ENCODE measurements at places on chromosomes 6 and 20.

DNA sequence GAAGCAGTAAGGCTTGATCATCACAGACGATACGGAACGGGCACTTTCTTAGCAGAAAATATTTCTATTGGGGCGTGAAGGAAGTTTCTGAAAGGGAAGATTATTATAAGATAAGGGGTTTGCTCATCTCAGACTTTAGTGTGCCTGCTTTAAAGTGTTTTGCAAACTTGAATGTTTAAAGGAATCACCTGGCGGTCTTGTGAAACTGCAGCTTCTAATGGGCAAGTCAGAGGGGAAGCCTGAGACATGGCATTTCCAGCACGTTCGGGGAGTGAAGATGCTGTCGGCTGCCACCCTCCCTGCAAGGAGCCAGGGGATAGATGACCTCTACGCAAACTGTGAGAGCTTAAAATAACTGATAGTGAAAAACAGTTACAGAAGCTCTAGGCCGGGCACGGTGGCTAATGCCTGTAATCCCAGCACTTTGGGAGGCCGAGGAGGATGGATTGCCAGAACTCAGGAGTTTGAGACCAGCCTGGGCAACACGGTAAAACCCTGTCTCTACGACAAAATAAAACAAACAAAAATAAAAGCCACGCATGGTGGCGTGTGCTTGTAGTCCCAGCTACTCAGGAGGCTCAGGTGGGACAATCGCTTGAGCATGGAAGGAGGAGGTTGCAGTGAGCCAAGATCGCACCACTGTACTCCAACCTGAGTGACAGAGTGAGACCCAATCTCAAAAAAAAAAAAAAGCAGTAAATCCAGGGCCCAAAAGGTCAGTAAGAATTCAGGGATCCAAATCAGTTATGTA lies 2.3 kb upstream of the KIF16B start:
- DNase-seq: no peak

- no peak for DNase-seq
These were observed 146.3 kb downstream of the JARID2 start for GRCh38 chr6:15392182-15392581.

DNA sequence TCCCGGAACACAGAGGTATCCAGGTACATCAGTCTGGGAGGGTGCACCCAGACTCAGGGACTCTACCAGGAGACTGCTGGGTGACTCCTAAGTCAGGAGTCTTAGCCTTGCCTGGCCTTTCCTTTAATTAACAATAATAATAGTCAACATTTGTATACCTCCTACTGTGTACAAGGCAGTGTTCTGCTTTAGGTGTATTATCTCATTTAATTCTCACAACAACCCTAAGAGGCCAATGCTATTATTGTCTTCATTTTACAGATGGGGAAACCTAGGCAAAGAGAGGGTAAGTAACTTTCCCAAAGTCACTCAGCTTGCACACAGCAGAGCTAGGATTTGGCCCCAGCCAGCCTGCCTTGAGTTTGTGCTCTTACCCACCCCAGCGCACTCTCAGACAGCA lies 39.6 kb downstream of the MRPL14 start:
- no peak for DNase-seq

DNA sequence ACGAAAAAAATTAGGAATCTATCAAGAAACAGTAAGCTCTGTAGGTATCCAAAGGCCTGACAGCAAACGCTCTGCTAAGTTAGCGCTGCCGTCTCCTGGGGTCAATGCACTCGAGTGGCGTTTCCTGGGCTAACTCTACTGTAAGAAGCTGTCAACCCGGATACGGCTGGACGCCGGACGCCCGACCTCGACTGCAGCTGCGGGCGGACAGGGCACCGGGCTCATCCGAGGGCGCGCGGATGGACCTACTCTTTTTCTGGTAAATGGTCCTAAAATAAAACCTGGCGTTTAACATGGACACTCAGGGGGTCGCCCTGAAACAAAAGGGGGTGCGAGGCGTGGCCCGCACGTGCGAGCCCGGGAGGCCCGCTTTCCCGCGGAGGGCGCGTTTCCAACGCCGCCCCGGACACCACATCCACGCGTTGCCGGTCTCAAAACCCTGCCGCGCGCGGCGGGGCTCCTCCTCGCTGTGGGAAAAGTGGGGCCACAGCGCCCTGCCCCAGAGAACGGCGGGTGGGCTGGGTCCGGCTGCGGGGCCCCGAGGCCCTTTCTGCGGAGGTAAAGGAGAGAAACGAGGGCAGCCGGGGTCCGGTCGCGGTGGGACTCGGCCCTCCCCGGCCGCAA lies 537 bp downstream of the TCP1 start:
- peak; percentile 62 for DNase-seq

DNA sequence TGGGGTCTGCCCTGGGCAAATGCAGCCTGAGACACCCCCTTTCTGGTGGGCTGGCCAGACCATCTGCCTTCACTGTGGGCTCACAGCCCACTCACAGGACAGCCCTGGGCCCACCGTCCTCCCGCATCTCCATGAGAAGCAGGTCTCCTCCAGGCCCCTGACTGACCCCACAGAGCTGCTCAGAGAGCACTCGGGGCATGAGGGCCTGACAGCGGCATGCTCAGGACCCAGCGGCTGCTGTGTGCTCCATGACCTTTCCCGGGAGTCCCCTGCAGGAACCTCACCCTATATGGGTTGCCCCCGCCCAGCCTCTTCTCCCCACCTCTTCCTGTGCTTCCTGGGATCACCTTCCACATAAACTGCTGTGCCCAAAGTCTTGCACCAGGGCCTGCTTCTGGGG lies 162.4 kb upstream of the CST7 start:
- no peak for DNase-seq

DNA sequence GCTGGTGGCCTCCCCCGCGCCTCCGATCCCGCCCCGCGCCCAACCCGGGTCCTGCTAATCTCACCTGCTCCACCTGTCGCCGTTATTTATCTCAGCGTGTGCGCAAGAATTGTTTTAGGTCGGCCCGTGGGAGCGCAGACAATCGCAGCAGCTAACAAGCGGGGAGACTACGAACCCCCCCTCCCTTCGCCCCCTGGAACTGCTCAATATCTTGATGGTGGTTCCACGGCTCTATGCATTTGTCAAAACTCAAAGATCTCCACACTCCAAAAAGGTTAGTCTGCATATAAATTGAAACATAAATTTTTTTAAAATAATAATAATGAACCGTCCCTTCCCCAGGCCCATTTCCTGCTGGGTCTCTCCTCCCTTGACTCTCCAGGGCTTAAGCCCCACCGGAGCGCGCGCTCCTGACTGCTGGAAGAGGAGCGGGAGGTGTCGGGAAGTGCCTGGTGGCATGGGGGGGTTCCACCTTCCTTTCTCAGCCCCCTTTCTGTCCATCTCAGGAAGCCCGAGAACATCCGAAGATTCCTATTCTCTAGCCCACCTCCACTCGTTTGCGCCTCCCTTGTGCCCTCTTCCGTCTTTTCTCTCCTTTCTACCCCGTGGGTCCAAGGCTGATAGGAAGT lies 1.6 kb upstream of the MDGA1 start:
- no peak for DNase-seq

- no peak for DNase-seq
These were observed 33.6 kb upstream of the NOP56 start for GRCh38 chr20:2618815-2619214.

DNA sequence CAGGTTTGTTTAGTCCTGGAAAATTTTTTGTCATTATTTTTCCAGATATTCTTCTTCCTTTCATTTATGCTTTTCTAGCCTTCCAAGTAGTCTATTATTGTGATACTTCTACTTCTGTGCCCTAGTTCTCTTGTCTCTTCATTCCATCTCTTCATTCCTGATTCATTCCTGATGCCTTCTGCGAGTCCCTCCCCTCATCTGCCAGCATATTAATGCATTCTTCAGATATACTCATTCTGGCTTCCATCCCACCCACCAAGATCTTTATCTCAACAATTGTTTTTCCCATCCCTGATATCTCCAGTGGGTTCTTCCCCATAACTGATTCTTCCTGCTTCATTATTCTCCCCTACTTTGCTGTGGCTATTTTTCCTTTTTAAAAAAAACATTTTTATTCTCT lies 35.2 kb downstream of the ALDH5A1 start:
- no peak for DNase-seq

GRCh38 chr6:155093430-155093829 lies 98.3 kb downstream of the TIAM2 start:
- no peak for DNase-seq

GRCh38 chr20:16709017-16709416 lies 20.8 kb upstream of the SNRPB2 start:
- DNase-seq: no peak

DNA sequence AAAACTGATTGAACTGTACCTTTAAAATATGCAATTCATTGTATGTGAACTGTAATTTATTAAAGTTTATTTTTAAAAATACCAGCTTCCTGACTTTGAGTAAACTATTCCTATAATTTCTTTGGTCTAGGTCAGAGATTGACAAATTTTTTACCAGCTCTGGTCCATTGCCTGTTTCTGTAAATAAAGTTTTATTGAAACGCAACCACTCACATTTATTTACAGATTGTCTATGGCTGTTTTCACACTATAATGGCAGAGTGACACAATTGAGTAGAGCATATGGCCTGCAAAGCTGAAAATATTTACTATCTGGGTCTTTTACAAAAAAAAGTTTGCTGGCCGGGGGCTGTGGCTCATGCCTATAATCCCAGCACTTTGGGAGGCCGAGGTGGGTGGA lies 33.0 kb upstream of the NFATC2 start:
- no peak for DNase-seq

DNA sequence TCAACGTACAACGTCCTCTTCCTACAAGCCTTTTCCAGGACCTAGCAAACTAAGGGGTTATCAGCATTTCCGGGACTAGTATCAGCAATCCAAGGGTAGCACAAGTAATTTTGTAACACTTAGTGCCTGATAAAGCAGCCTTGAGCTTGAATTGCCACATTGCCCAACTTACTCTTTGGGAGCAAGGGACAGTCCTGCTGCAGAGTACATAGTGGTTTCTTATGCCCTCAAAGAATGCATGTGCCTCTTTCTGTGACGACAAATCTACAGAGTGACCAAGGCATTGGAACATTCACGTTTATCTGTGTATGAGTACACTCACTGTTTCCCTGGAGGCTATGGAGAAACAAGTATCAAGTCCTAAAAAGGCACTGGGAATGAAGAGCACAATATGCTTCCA lies 3.2 kb upstream of the ID4 start:
- peak; percentile 62 for DNase-seq

- peak; percentile 31 for DNase-seq
These were observed 22.9 kb downstream of the CNBD2 start for GRCh38 chr20:35991142-35991771.

- no peak for DNase-seq
These were observed 179.4 kb downstream of the ASCC3 start for GRCh38 chr6:100701728-100702127.

GRCh38 chr20:41133709-41134361 lies 3.5 kb upstream of the PLCG1 start:
- no peak for DNase-seq

- no peak for DNase-seq
These were observed 128.8 kb upstream of the GGTLC1 start for GRCh38 chr20:24117383-24117782.

GRCh38 chr6:88422831-88423230 lies 256.7 kb upstream of the CNR1 start:
- DNase-seq: no peak

- DNase-seq: no peak
These were observed 32.4 kb downstream of the CPXM1 start for GRCh38 chr20:2767768-2768631.

GRCh38 chr6:159074120-159074684 lies 29.4 kb upstream of the TAGAP start:
- DNase-seq: peak; percentile 40

- DNase-seq: no peak
These were observed 127.2 kb downstream of the MTHFD1L start for GRCh38 chr6:150992703-150993102.

DNA sequence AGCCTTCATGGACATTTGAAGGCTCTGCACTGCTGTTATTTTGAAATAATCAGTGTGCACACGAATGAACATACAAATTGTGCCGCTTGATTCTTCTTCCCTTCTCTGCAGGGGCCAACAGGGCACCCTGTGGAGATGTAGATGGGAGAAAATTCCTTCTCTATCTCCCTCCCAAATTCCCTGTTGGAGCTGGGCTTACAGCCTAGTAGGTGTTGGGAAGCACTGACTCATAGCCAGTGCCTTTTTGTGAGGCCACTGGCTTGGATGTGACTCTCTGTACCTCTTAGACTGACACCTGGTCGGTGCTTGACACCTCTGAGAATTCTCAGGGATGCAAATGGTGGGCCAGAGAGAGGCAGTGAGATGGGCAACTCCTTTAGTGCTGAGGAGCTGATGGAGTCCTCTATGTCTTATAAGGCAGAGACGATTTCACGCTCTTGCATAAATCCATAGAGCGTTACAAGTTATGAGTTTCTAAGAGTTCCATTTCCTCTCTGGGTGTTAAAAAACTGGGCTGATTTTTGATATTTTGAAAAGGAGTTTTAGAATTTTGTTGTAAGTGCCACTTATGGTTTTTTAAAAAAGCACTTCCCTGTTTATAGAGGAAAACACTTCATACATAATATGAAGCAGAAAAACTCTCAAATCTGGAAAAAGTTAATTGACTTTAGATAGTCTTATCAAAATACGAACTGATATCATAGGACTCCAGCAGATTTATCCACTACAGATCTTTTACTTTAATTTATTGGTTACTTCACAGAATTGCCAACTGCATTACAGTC lies 89.8 kb upstream of the MAP3K7 start:
- no peak for DNase-seq

DNA sequence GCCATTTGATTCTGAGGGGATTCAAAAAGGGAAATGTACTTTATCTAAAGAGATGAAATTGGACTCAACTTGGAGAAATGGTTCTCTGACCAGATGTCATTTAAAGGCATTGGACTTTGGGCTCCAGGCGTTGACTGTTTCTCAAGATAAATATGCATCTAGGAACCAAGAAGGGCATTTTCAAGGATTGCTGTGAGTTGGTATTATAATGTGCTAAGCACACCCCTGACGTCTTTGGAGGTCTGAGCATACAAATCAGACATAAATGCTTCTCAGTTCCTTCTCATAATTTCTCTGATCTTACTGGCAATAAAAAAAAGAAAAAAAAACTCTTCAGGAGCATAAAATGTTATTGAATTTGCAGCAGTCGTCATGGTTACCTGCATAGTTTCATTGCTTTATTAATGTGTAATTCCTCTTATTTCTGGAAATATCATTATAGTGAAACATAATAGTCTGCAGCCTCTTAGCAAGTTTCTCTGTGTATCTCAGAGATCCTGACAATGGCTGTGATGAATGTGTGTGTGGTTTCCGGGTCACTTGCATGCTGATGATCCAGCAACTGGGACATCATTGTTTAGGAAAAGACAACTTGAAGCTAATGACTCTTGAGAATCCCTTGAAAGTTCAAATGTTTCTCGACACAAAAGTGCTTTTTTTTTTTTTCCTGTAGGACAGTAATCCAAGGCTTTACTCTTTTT lies 136.0 kb downstream of the AIG1 start:
- DNase-seq: peak; percentile 15

- no peak for DNase-seq
These were observed 167.3 kb upstream of the GMDS start for GRCh38 chr6:2412731-2413130.

- DNase-seq: no peak
These were observed 1.2 kb downstream of the POU5F1 start for GRCh38 chr6:31169123-31169857.

- no peak for DNase-seq
These were observed 59.6 kb downstream of the LINC00237 start for GRCh38 chr20:21046413-21047070.

All from small intestine (tissue), 16 donors.